ENCODE measurements at places on chromosomes 3 and 15. TPM values are rescaled to one million over a fixed set of nuclear protein-coding genes. Genes with fewer than 3 reads are reported as not detected.
A peak's percentile ranks its signal among the peaks of the same experiment; 100 is the strongest.

The CCDC174 gene
- total RNA-seq: 47.3 TPM

The HYKK gene
- 2.4 TPM for total RNA-seq

The RPL32 gene
- 1,863 TPM for total RNA-seq

The SLC2A2 gene
- not detected for total RNA-seq

The SLC7A14 gene
- not detected for total RNA-seq

The EPHB1 gene
- 1.8 TPM for total RNA-seq

The OR5K2 gene
- not detected for total RNA-seq

The B3GNT5 gene
- 13.1 TPM for total RNA-seq

The CD80 gene
- total RNA-seq: 1.2 TPM

The EFCAB12 gene
- total RNA-seq: 2.7 TPM

The AMT gene
- 13.9 TPM for total RNA-seq

The RARRES1 gene
- total RNA-seq: not detected

DNA sequence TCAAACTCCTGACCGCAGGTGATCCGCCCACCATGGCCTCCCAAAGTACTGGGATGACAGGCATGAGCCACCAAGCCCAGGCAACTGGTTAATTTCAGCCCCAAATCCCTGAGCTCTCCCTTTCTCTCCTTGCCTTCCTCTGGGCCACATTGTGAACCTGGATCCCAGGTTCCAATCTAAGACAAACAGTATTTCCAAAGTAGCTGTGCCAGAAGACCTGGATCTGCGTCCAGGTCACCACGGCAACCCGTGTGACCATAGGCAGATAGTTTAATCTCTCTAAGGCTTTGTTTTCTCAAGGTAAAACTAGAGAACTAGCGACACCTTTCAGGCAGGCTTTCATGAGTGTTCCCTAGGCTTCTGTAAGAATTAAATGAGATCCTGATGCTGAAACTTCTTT is 5.9 kb upstream of the RBPMS2 start:
- H3K4me1 ChIP-seq: peaks cover 8% of the 10 kb centered on the region
- H3K27me3 ChIP-seq: no peaks in the 10 kb centered on the region
- H3K27ac ChIP-seq: no peak overlapping the region
- no peak for DNase-seq

GRCh38 chr3:186931532-186932280 is 1.4 kb downstream of the ST6GAL1 start:
- H3K27ac ChIP-seq: peak overlapping the region; percentile 74
- peaks cover 5% of the 10 kb centered on the region for H3K36me3 ChIP-seq
- H3K27me3 ChIP-seq: no peaks in the 10 kb centered on the region
- H3K4me3 ChIP-seq: peak overlapping the region; percentile 79
- peaks cover 10% of the 10 kb centered on the region for H3K4me1 ChIP-seq
- DNase-seq: peak; percentile 77

- H3K4me1 ChIP-seq: no peaks in the 10 kb centered on the region
- no peak overlapping the region for H3K27ac ChIP-seq
- no peak overlapping the region for H3K4me3 ChIP-seq
- no peaks in the 10 kb centered on the region for H3K36me3 ChIP-seq
- DNase-seq: no peak
- peaks cover 6% of the 10 kb centered on the region for H3K27me3 ChIP-seq
Observed at GRCh38 chr3:115624029-115624741, 875 bp downstream of the GAP43 start.

GRCh38 chr3:52004163-52004787 is 8.6 kb upstream of the RPL29 start:
- DNase-seq: no peak
- no peak overlapping the region for H3K27ac ChIP-seq
- H3K4me3 ChIP-seq: no peak overlapping the region
- no peaks in the 10 kb centered on the region for H3K27me3 ChIP-seq
- peaks cover 6% of the 10 kb centered on the region for H3K4me1 ChIP-seq

DNA sequence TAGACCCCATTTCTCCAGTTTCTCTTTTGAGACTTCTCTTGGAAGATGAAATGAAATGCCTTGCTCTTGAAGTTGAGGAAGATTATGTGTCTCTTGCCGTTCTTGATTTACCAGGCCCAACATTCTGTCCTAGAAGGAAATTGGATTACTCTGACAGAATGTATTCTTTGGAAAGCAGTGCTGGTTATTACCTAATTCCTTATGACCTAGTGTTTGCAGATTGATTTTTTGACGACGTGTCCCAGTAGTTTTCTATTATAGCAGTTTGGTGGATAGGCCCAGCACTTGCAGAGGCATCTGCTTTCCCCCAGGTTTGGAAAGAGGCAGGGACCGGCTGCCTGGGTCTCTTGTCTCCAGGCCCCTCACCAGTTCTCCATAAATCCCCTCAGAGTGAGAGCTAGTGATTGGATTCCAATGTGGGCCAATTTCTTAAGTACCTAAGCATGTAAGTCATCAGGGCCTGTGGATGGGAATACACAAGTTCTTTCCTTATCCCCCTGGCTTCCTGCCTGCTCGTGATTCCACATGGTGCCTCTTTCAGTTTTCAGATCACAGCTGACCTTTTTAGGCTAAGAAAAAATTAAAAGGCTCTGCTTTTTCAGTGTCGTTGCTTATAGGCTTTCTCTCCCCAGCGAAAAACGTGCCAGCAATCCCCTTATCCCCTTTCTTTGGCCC is 50.2 kb downstream of the EPHB3 start:
- no peak overlapping the region for H3K27ac ChIP-seq
- no peak for DNase-seq
- H3K36me3 ChIP-seq: no peaks in the 10 kb centered on the region
- H3K4me3 ChIP-seq: no peak overlapping the region
- H3K4me1 ChIP-seq: peaks cover 26% of the 10 kb centered on the region

DNA sequence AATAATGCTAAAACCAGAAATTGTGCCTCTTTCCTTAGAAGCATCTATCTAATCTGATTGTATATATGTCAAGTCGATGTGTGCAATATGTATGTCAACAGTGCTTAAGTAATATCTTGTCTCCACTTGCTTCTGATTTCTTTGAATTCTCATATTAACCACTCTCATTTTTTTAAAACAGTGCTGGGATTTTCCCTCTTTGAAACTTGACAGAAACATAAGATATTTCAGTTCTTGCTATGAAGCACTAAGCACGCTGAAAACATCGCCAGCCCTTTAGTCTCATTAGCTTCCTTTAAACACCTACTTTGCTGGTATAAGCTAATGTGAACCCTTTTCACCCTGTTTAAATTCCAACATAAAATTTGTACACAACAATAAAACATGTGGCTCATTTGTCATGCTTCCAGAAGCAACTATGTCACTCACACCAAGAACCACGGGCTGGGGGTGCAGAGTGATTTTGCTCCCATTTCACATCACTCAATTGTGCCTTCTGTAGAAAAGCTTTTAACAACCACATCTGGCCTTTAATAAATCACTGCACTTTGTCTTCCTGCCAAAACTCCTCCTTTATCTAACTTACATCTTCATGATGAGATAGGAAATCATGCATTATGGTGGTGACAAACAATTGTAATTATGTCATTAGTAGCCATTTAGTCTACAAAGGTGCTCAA is 185.2 kb downstream of the FOXP1 start:
- peak; percentile 66 for DNase-seq
- no peaks in the 10 kb centered on the region for H3K27me3 ChIP-seq
- H3K4me1 ChIP-seq: peaks cover 82% of the 10 kb centered on the region

GRCh38 chr3:154458560-154458959 is 28.6 kb upstream of the GPR149 start:
- no peaks in the 10 kb centered on the region for H3K27me3 ChIP-seq
- H3K36me3 ChIP-seq: no peaks in the 10 kb centered on the region
- H3K4me3 ChIP-seq: no peak overlapping the region
- H3K4me1 ChIP-seq: no peaks in the 10 kb centered on the region
- no peak overlapping the region for H3K27ac ChIP-seq

DNA sequence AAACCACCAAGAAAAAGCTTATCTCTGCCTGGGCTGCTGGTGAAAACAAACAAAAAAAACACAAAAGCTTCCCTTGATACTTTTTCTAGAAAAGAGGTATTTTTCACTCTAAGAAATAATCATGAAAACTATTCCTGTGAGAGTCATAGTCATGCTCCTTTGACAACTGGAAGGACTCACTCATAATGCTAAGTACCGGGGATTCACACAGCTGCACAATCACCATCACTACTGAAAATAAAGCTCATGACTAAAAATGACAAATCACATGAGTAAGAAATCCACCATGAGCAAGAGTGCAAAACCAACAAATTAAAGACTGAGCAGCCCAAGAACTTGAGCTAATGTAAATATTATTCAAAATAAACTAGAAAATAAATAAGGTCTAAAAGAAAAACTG is 10.6 kb upstream of the POU1F1 start:
- H3K4me3 ChIP-seq: no peak overlapping the region
- no peak overlapping the region for H3K27ac ChIP-seq
- H3K27me3 ChIP-seq: no peaks in the 10 kb centered on the region
- H3K4me1 ChIP-seq: no peaks in the 10 kb centered on the region

- H3K36me3 ChIP-seq: peaks cover 7% of the 10 kb centered on the region
- H3K4me3 ChIP-seq: no peak overlapping the region
- no peaks in the 10 kb centered on the region for H3K4me1 ChIP-seq
- no peaks in the 10 kb centered on the region for H3K27me3 ChIP-seq
- no peak overlapping the region for H3K27ac ChIP-seq
Observed at GRCh38 chr15:74040109-74040850, 42.1 kb downstream of the GOLGA6A start.

- DNase-seq: no peak
- H3K36me3 ChIP-seq: no peaks in the 10 kb centered on the region
- H3K27ac ChIP-seq: no peak overlapping the region
Observed at GRCh38 chr3:157531301-157531660, 28.1 kb upstream of the VEPH1 start.

DNA sequence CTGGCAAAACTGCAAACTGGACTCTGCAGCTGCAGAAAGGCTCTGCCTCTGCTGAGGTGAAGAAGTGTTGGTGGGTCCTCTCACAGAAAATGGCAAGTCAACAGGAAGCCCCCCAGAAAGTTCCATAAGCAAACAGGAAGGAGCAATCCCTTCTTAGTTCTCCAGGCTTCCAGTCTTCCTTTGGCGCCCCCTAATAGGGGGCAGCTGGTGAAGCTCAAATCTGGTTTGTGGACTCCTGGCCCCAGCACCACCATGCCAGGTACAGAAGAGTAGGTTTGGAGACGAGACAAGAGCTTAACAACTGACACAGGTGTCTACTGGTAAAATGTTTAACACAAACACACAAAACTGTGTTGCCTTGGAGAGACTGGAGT is 35.5 kb downstream of the LEO1 start:
- no peaks in the 10 kb centered on the region for H3K4me1 ChIP-seq
- H3K27me3 ChIP-seq: no peaks in the 10 kb centered on the region
- no peaks in the 10 kb centered on the region for H3K36me3 ChIP-seq
- H3K4me3 ChIP-seq: no peak overlapping the region
- no peak overlapping the region for H3K27ac ChIP-seq

DNA sequence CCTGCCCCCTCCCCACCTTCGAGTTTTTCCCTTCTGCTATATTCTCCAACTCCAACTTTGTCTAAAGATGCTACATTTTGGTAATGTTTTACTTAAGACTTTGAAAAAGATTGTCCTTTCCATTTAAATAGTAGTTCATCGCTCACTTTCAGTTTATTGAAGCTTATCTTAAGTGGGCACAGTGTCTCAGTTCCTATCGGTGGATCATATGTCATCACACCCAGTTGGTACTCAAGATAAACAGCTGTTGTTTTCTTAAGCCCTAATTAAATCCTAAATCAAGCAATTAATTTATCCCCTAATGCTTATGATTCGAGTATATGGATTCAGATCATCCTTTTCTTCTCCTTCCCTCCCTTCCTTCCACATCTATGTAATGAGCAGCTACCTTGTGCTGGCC is 210.7 kb downstream of the TLE3 start:
- no peaks in the 10 kb centered on the region for H3K36me3 ChIP-seq
- no peaks in the 10 kb centered on the region for H3K4me1 ChIP-seq
- no peak overlapping the region for H3K27ac ChIP-seq
- DNase-seq: no peak
- no peaks in the 10 kb centered on the region for H3K27me3 ChIP-seq

DNA sequence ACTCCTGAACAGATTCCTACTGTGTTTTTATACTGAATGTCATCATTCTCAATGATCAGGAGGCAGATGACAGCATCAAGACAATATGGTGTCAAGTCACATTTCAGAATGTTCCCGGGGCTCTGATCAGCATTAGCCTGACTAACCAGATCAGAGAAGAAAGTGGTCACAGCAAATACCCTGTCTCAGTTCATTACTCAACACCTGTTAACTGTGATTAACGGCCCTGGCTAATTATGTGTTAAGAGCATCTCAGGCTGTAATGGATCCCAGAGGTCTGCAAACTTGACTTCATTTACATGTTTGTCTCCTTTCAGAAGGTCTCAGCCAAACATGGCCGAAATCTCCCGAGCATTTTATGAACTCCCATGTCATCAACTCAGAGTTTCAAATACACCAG is 833.7 kb downstream of the FHIT start:
- DNase-seq: no peak
- H3K4me3 ChIP-seq: no peak overlapping the region
- H3K4me1 ChIP-seq: no peaks in the 10 kb centered on the region
- H3K36me3 ChIP-seq: no peaks in the 10 kb centered on the region
- no peak overlapping the region for H3K27ac ChIP-seq
- no peaks in the 10 kb centered on the region for H3K27me3 ChIP-seq

GRCh38 chr15:66151809-66152208 is 101.7 kb downstream of the MEGF11 start:
- no peaks in the 10 kb centered on the region for H3K27me3 ChIP-seq
- H3K4me1 ChIP-seq: no peaks in the 10 kb centered on the region
- no peak for DNase-seq
- no peaks in the 10 kb centered on the region for H3K36me3 ChIP-seq

GRCh38 chr3:136291302-136291701 is 41.2 kb downstream of the PCCB start:
- DNase-seq: no peak
- H3K4me3 ChIP-seq: no peak overlapping the region
- H3K27me3 ChIP-seq: no peaks in the 10 kb centered on the region
- no peak overlapping the region for H3K27ac ChIP-seq
- H3K4me1 ChIP-seq: no peaks in the 10 kb centered on the region

DNA sequence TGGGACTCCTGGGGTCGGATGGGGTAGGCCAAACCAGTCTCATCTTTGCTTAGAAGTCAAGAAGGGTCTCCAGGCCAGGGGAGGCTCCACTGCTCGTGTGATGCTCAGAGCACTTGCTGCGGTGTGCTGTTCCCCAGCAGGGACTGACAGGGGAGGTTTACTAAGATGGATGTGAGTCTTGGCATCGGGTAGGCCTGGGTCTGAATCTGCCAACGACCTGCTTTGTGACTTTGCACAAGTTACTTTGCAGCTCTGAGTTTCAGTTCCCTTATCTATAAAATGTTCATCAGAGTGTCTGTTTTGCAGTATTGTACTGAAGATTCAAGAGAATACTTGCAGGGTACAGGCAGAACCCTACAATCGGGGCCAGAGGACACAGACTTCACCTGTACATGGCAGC is 17.3 kb upstream of the CDCP1 start:
- peaks cover 19% of the 10 kb centered on the region for H3K4me1 ChIP-seq
- no peak for DNase-seq
- no peak overlapping the region for H3K27ac ChIP-seq
- H3K36me3 ChIP-seq: no peaks in the 10 kb centered on the region
- no peaks in the 10 kb centered on the region for H3K27me3 ChIP-seq
